ENCODE measurements at places on chromosomes 13 and 19.
A peak's percentile ranks its signal among the peaks of the same experiment; 100 is the strongest.

GRCh38 chr13:32515246-32515645 lies 23.3 kb downstream of the N4BP2L2 start:
- DNase-seq, result no peak

DNA sequence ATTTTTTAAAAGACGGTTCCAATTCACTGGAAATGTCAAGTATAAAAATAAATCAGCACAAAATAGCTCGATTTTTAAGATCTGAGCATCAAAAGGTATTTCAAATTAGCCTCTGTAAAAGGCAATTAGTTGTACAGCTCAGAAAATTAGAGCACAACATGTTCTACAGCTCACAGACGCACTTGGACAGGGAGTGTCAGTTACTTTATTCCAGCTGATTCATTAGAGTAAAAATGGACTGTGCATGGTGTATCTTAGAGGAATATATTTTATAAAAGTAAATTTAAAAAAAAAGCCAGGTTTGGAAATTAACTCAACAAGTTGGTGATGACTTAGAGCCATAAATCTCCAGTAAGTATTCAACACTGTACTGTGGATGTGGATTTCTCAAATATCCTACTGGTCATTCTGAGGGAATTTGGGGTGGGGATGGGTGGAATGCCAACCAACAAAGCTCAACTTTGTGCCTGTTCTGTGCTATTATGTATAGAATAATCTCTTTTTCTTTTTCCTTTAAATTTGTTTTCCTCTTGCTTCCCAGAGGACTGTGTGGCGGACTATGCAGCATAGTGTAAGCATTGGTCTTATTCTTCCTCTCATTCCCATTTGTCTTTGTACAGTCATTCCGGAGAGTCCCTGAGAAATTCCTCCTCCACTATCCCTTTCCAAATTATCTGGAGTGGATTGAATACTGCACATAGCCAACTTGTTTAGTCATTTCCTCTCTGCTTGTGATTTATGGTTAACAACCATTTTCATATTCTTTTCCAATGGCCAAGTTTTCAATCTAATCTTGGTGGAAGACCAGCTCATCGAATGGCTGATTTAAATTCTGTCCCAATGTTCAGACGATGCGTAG lies 169.3 kb downstream of the DCT start:
- peak; percentile 73 for DNase-seq

- DNase-seq, result no peak
Measured at GRCh38 chr13:73367886-73368285, 309.1 kb downstream of the KLF5 start.

DNA sequence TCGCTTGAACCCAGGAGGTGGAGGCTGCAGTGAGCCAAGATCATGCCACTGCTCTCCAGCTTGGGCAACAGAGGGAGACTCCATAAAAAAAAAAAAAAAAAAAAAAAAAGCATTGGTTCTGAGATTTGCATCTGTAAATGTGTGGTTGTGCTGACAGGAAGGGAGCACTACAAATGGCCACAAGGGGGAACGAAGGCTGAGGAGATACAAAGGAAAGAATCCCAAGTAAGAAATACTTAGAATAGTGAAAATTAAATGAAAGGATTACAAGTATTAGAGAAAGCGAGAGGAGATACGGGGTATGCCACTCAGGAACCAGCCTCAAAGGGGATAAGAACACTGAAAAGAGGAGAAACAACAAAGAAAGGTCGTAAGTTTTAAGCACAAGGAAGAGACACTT lies 284.9 kb downstream of the KLF12 start:
- DNase-seq, result no peak

- DNase-seq, result no peak
Measured at GRCh38 chr19:13078381-13078780, 24.3 kb downstream of the LYL1 start.

DNA sequence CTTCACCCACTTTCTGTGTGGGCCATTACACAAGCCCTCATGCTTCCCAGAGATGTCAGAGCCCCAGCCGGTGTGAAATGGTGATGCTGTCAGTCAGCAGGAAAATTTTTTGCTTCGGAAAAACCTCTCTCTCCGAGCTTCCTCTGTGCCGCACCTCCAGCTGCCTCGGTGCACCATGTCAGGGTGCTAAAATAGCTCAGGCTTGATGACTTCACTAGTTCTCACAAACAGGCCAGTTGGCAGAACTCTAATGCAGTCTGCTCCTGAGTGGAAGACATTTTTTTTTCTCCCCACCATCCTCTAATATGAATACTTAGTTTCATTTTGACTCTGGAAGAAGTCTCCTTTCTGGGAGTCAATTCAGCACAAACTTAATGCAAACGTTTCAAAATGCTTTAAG lies 71.3 kb downstream of the KLF12 start:
- DNase-seq, result no peak

- no peak for DNase-seq
Measured at GRCh38 chr19:18100710-18101109, 3.1 kb downstream of the MAST3 start.

GRCh38 chr13:112756511-112756966 lies 66.7 kb downstream of the ATP11A start:
- no peak for DNase-seq

GRCh38 chr19:16143399-16144215 lies at the start of gene HSH2D:
Gene HSH2D, plus strand, starts transcription at chr19:16143685. Its CDS starts 5,066 bp downstream, at chr19:16148751.
- DNase-seq, result no peak

GRCh38 chr13:39864221-39864620 lies 208.8 kb downstream of the COG6 start:
- no peak for DNase-seq

DNA sequence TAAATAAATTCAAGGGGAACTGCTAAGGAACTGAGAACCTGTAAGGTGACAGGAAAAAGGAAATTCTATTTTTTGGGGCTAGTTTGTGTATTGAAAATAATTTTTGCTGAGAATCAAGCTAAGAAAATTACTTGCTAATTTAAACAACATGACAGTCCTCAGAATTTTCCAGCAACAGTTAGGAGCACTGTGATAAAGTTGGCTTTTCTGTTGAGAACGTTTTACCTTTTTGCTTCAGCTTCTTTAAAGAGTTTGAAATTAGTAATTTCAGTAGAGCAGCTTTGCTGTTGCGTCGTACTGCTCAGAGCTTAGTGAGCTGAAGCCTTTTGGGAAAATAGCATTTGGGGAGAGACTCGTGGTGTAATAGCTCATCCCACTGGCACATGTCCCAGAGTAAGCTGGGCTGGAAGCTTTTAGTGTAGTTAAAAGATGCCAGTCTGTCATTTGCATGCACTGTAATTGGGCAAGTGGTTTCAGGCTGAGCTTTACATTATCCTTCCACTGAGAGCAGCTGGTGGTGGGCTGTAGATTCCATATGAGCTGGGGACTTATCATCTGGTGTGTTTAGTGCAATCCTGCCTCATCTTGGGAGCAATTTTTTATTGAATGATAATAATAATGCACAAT lies 69.8 kb downstream of the LRCH1 start:
- DNase-seq, result no peak

GRCh38 chr19:33388725-33389420 lies 15.4 kb downstream of the CEBPG start:
- no peak for DNase-seq

GRCh38 chr19:13071444-13072187 lies 31.0 kb downstream of the LYL1 start:
- DNase-seq, result no peak

DNA sequence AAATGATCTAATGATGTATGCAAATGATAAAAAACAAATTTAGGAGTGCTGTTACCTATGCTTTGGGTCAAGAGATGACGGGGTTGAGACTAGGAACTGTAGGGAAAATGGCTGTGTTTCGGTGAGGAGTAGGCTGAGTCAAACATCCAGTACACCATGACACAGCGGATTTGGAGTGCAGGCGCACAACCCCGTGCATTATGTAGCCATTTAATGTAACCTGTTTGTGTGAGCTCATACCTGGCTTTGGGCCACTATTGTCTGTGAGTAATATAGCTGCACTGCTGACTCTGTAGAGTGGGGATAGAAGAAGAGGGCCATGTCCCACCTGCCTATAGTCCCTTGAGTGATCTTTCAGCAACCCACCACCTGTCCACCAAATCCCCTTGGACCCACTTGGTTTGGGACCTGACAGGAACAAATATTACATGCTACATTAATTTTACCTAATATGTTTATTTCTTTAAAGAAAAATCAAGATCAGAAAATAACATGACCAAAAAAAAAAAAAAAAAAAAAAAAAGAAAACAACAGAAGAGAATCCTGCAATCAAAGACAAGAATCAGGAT lies 95.5 kb upstream of the KLHL1 start:
- DNase-seq, result no peak

DNA sequence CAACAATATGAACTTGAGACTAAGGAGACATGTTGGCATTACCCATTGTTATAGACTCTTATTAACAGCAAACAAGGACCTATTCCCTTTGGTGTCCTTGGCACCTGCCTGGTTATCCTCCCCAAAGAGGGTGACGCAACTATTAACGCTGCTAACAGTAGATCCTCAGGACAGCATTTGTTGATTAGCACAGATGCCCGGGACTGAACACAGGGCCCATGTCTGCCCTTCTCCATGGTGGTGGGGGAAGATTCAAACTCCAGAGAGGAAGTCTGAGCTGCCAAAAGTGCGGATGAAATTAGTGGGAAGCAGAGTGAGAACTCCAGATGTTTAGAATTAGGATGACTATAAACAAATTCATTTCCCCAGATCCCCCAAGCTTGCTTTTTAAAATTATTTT lies 101.2 kb upstream of the RAP2A start:
- no peak for DNase-seq

DNA sequence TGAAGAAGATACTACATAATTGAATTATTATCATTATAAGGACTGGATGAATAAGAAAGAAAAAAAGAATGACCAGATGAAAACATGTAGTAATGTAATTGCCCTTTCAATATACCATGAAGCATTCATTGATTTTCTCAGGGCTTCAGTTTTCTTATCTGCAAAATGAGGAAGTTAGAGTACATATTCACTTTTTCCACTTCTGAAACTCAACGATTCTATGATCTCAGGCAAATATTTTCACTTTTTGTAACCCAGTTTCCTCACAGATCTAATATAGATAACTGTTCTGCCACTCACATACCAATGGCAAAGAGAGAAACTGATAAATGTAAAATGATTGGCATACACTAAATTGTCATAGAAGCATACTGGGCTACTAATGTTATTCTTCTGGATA lies 856.6 kb upstream of the KLHL1 start:
- DNase-seq, result no peak

DNA sequence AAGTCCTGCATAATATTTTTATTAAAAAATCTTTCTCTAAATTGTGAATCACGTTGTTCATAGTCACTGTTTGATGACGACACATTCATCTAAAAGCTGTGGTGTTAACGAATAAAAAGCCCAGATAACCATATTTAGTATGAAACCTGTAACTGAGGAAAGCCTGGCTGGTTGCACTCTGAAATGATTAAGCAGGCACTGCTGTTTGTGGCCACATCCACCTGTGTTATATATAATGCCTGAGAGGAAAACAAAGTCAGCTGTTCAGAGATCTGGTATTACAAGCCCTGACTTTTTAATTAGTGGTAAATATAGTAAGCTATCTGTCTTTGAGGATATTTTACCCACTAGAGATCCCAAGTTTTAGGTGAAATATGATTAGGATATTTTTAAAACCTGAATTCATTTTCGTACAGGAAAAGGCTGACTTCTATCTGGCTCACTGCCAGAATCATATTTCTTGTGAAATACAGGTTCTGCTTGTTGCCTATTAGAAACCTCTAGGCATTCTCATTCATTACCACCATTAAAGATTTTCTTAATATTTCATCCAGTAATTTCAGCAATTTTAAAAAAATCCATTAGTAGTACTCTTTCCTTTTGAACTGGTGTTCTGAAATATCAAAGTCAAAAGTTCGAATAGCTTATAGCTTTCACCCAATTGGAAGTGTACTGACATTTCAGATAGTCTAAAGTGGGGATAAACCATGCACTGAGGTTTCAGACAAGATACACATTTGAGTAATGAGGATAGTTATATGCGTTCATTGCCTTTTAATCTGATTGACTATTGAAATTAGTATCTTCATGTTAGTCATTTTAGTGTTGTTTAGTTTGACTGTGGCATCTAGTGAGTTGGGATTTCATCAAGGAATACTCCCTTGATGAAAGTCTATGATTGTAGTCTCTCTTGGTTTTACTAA lies 79.7 kb downstream of the LMO7 start:
- no peak for DNase-seq

GRCh38 chr19:50833802-50834167 lies 411 bp upstream of the KLK15 start:
- no peak for DNase-seq

DNA sequence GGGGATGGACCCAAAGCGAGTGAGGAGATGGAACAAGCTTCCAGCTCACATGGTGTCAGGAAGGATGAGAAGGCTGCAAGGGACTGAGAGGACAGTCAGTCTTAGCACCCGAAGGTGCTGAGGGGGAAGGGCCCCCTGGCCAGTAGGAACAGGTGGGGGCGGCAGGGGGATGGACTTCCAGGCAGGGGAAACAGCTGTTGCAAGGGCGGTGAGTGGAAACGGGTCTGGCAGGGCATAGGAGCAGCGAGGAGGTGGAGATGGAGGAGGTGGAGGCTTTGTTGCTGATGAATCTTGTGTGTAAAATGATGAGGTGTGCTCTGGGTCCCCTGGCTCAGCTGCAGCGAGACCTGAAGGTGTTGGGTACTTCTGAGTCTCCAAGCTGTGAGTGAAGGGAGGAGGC lies 1.2 kb downstream of the MAP1S start:
- DNase-seq, result no peak

GRCh38 chr13:46596466-46596865 lies 43.5 kb downstream of the LRCH1 start:
- peak; percentile 81 for DNase-seq

DNA sequence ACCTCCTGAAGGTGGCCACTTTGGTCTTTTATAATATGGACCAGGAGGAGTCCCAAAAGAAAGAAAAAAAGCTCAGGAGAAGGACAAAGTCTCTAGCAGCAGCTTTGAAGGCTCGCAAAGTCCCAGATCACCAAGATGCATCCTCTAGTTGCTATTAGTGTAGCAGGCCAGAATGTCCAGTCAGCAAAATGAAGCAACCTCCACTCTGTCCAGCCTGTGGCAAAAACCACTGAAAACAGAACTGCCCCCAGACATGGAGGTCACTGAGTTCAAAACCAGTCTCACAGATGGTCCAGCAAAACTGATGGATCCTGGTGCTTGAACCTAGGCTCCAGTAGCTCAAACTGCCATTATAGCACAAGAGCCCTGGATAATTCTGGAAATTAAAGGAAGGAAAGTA lies 10.4 kb downstream of the LILRB4 start:
- no peak for DNase-seq

- DNase-seq, result no peak
Measured at GRCh38 chr19:7731218-7731595, 703 bp downstream of the CLEC4G start.

DNA sequence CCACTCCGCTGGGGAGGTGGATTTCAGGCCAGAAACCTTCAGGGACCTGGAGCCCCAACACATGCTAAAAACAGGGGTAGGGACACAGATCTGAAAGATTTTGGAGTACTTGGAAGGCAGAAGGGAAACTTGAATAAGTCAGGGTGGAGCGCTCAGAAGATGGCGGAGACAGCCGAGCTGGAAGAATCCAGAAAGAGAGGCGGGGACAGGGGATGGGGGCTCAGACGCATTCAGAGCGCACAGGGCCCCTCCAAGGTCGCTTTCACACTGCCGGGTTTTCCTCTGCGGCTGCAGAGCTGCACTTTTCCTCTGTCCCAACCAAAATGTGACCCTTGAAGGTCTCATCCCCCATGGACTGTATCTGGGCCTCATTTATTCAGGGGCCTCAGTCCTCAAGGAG lies 56.9 kb downstream of the ERICH4 start:
- no peak for DNase-seq

- no peak for DNase-seq
Measured at GRCh38 chr13:108276060-108276459, 6.5 kb downstream of the TNFSF13B start.

Data from COLO829 (cell line).